PC-9 (cell line): ENCODE measurements at places on chromosomes 2 and 18. TPM values are rescaled to one million over a fixed set of nuclear protein-coding genes. Genes with fewer than 3 reads are reported as not detected.

GRCh38 chr2:241323778-241324177, 8.1 kb downstream of the SEPTIN2 start:
- 0 out of 2 replicates have a peak, but pooled peaks cover 12% of the 10 kb centered on the region for H3K4me1 ChIP-seq
- H3K27me3 ChIP-seq = no peaks in the 10 kb centered on the region
- peaks cover 49% of the 10 kb centered on the region for H3K36me3 ChIP-seq

DNA sequence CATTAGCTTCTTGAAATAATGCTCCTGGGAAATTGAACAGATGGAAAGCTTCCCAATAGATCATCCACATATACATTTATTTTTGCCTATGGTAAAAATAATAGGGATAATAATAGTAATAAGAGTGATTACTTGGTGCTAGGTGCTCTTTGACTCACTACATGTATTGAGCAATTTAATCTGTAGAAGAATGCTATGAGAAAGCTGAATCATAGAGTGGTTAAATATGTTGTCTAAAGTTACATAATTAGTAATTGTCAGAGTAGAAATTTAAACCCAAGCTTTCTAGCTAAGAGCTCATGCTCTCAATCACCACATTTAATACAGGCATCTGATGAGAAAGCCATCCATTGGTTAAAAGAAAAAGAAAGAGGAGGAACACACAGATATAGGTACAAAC, 590.5 kb upstream of the SLC8A1 start:
- no peak for DNase-seq
- H3K27ac ChIP-seq = no peak overlapping the region
- H3K4me1 ChIP-seq = no peaks in the 10 kb centered on the region
- H3K4me3 ChIP-seq = no peak overlapping the region
- H3K27me3 ChIP-seq = no peaks in the 10 kb centered on the region

DNA sequence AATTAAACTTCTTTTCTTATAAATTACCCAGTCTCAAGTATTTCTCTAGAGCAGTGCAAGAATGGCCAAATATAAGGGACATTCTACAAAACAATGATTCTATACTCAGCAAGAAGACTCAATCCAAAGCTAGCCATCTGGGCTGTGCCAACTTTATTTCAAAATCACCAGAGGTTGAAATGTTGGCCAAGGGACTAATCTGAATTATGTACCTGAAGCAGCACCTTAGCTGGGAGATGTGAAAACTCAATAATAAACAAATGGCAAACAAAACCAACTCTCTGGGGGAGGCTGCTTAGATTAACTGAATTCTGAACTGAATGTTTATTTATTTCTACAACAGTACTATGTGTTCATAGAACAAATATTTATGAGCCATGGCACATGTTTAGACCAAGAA, 251.3 kb downstream of the RDH14 start:
- DNase-seq = no peak
- H3K4me1 ChIP-seq = peaks cover 21% of the 10 kb centered on the region
- no peaks in the 10 kb centered on the region for H3K27me3 ChIP-seq

DNA sequence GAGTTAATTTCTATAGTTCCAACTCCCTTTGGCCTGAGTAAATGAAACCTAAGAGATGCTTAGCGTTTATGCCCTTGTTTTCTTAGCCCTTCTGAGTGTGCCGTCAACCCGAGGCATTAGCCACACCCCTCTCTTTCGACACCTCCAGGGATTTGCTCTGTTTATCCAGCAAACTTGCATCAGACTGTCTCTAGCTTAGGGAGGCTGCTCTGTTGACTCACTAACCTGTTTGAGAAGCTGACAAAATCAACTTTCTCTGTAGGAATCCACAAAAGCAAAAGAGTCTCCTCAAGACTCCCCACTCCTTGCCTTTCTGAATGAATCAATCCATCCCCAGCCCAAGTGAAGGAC, 317.6 kb downstream of the TNS1 start:
- peaks cover 27% of the 10 kb centered on the region for H3K4me1 ChIP-seq
- peak; percentile 80 for DNase-seq
- no peaks in the 10 kb centered on the region for H3K27me3 ChIP-seq

DNA sequence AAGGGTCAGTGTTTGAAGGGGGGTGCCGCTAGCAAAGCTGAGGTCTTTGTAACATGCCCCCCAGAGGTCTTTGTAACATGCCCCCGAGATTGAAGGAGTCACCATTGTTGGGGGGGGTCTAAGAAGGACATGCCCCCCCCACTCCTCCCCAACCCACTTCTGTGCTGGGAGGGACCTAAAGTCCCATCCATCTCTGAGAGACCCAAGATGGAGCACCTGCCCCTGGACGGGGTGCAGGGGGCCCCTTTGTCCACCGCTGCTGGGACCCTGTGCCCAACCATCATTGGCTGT, 5.9 kb upstream of the ASIC4 start:
- no peak for DNase-seq
- no peaks in the 10 kb centered on the region for H3K4me1 ChIP-seq
- no peak overlapping the region for H3K4me3 ChIP-seq
- peaks cover 32% of the 10 kb centered on the region for H3K27me3 ChIP-seq

DNA sequence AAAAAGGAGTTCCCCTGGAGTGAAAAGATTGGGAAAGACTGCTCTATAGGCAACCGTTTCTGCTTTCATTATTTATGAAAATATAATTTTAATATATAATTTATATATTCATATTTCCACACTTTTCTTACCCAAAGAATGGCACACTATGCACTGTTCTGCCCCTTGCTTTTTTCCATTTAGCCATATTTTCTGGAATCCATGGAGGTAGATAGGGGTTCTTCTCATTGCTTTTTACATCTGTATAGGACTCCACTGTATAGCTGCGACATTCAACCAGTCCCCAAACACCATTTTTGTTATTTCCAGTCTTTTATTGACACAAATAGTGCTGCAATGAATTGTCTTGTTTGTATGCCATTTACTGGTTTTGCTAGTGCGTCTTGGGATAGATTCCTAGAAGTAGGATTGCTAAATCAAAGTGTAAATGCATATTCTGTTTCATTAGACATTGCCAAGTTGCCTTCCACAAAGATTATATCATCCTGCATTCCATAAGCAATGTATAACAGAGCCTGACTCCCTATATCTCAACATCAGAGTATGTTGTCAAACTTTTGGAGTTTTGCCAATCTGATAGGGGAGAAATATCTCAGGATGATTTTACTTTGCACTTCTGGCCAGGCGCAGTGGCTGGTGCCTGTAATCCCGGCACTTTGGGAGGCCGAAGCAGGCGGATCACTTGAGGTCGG, 26.6 kb upstream of the TCF7L1 start:
- H3K4me3 ChIP-seq = no peak overlapping the region
- no peaks in the 10 kb centered on the region for H3K27me3 ChIP-seq
- H3K4me1 ChIP-seq = no peaks in the 10 kb centered on the region; the same call in 1 of the 2 replicates
- peak; percentile 33 for DNase-seq
- no peaks in the 10 kb centered on the region for H3K36me3 ChIP-seq
- H3K27ac ChIP-seq = no peak overlapping the region

GRCh38 chr2:206368484-206368883, 74.8 kb upstream of the ADAM23 start:
- no peaks in the 10 kb centered on the region for H3K36me3 ChIP-seq
- no peaks in the 10 kb centered on the region for H3K4me1 ChIP-seq
- DNase-seq = no peak
- no peak overlapping the region for H3K27ac ChIP-seq

GRCh38 chr2:218734190-218734975, 23.7 kb downstream of the TTLL4 start:
- H3K4me3 ChIP-seq = no peak overlapping the region
- H3K27me3 ChIP-seq = no peaks in the 10 kb centered on the region
- no peak for DNase-seq
- H3K4me1 ChIP-seq = peaks cover 43% of the 10 kb centered on the region
- peaks cover under 1% of the 10 kb centered on the region for H3K36me3 ChIP-seq

GRCh38 chr18:69495338-69495737, 94.7 kb downstream of the DOK6 start:
- H3K27me3 ChIP-seq = no peaks in the 10 kb centered on the region
- H3K27ac ChIP-seq = no peak overlapping the region
- H3K4me1 ChIP-seq = no peaks in the 10 kb centered on the region

GRCh38 chr2:239669181-239669898, 268.5 kb upstream of the HDAC4 start:
- DNase-seq = no peak
- no peaks in the 10 kb centered on the region for H3K36me3 ChIP-seq
- H3K4me3 ChIP-seq = no peak overlapping the region
- peaks cover 96% of the 10 kb centered on the region for H3K27me3 ChIP-seq
- no peaks in the 10 kb centered on the region for H3K4me1 ChIP-seq

DNA sequence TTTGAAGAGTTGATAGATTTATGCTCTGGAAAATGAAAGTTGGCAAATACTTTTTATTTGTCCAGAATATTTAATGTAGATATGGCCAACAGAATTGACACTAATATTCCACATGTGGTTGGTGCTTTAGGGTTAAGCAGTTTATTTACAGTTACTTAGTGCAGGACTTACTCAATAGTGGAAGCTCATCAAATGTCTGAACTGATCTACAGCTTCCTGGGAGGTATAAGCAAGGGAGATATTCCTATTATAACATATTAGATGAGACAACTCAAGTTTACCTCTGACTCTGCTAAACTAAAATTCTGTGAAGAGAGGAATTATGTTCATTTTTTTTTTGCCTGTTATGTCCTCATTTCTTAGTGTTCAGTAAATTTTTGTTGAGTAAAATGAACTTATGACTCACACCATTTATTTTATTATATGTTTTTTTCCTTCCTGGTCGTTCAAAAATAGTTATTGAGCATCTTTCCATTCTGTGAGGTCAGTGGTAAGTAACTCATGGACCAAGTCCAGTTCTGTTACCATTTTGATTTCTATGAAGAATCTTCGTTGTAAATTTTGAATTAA, 13.6 kb downstream of the ABI2 start:
- no peak for DNase-seq
- H3K36me3 ChIP-seq = no peaks in the 10 kb centered on the region
- no peak overlapping the region for H3K27ac ChIP-seq

DNA sequence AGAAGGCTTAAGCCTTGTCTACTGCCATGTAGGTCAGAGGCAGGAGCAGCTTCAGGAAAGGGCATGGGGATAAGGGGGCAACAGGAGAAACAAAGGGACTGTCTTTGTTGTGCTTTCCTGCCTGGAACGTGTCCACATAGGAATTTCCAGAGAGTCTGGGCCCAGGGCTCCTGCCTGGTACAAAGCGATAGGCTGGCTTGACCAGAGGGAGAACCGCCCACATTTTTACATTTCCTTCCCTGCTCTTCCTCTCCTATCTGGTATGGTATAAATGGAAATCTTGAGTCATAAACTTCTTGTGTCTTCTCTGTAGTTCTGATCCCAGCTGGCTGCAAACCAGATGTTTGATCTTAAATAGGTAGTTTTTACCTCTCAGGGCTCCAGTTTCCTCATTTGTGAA, 414.8 kb downstream of the HRH4 start:
- 0 out of 2 replicates have a peak, but pooled peaks cover 3% of the 10 kb centered on the region for H3K27me3 ChIP-seq
- no peak overlapping the region for H3K27ac ChIP-seq
- H3K36me3 ChIP-seq = no peaks in the 10 kb centered on the region

DNA sequence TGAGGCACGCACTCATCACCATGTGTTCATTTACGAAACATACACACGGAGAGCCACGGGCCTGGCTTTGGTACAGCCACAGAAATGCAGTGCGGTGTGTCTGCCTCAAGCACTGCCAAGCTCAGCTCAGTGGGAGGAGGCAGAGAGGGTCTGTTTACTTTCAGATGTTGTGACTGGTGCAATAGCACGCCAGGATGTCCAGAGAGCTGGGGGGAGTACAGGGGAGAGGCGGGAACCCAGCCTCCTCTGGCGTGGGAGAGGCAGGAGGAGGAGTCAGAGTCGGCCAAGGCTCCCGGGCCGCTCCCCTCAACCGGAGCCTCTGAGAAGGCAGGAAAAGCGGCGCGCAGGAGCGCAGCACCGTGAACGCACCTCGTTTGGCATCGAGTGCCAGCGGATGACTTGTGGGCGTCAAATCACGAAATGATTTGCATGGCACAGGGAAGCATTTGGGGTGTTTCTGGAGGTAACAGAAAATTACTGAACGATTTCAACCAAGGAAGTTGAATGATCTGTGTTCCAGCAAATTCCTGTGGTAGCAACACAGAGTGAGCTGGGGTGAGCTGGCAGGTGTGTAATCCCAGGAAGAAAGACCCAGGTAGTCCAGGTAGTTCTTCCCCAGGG, 143.0 kb downstream of the ZNF516 start:
- H3K4me1 ChIP-seq = no peaks in the 10 kb centered on the region
- no peak for DNase-seq
- no peak overlapping the region for H3K27ac ChIP-seq
- no peak overlapping the region for H3K4me3 ChIP-seq

GRCh38 chr2:16037808-16038457, 97.6 kb downstream of the MYCN start:
- no peak for DNase-seq
- no peaks in the 10 kb centered on the region for H3K36me3 ChIP-seq
- no peak overlapping the region for H3K27ac ChIP-seq
- H3K4me3 ChIP-seq = no peak overlapping the region
- H3K27me3 ChIP-seq = peaks cover 71% of the 10 kb centered on the region

DNA sequence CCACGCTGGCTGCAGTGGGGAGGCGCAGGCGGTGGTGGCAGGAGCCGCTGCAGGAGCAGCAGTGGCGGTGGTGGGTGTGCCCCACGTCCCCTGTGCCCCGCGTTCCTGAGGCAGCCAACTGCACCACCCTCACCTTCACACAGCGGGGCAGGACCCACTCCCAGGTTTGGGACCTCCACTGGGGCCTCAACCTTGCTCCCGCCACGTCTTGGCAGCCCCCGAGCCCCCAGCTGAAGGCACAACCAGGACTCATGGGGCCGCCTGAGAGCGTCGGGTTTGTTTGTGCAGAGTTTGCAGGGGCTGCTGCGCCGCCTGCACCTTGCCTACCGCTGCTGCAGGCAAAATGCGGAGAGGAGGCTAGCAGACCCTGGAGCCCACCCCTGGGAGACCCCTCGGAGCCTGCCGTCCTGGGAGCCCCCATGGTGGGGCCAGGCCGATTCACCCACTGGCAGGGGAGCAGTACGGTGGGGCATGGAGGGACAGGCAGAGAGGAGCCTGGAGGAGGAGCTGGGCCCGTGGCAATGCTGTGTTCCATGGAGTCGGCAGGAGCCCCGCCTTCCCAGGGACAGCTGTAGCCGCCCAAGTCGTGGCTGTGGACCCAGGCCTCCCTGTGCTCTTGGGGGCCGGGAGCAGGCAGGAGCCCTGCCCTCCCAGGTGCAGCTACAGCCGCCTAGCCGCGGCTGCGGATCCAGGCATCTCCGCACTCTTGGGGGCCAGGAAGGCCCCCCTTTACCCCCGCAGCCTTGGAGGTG, 14.7 kb upstream of the EML6 start:
- H3K27me3 ChIP-seq = no peaks in the 10 kb centered on the region
- no peaks in the 10 kb centered on the region for H3K36me3 ChIP-seq
- peak; percentile 43 for DNase-seq
- H3K4me1 ChIP-seq = no peaks in the 10 kb centered on the region

- no peak overlapping the region for H3K4me3 ChIP-seq
- H3K27me3 ChIP-seq = no peaks in the 10 kb centered on the region
- no peaks in the 10 kb centered on the region for H3K36me3 ChIP-seq
- H3K4me1 ChIP-seq = no peaks in the 10 kb centered on the region
Observed at GRCh38 chr2:211416373-211416772, 860.0 kb downstream of the CPS1 start.

GKN1 gene
- not detected in 2 replicates for total RNA-seq

OTX1 gene
- 6.8 and 7.0 TPM in 2 replicates for total RNA-seq

ABCA12 gene
- 1.8 and 2.0 TPM in 2 replicates for total RNA-seq

ABCG8 gene
- not detected in 2 replicates for total RNA-seq

UGT1A3 gene
- 60.3 and 67.1 TPM in 2 replicates for total RNA-seq

CROCC2 gene
- not detected in 2 replicates for total RNA-seq

SRD5A2 gene
- total RNA-seq = not detected in 2 replicates

PROKR1 gene
- not detected in 2 replicates for total RNA-seq
